ENCODE measurements at places on chromosomes 3 and 15.

GRCh38 chr15:41780266-41780665 lies 6.0 kb downstream of the MAPKBP1 start:
- DNase-seq = no peak

DNA sequence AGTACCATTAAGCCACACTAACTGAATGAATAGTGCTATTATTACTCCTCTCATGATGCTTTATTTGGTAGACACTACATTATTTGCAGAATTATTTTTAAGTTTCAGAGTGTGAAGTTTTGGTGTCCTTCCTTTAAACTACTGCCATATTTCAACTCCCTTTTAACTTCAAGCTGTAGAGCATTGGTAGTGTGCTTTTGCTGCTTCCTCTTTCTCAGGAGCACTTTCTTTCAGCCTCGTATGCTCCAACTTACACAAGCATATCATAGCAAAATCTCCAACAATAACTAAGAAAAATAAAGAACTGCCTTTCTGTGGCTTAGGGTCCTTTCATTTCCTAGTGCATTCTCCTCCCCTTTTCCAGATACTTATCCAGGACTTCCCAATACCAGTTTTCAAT lies 476.4 kb upstream of the AGTR1 start:
- no peak for DNase-seq

DNA sequence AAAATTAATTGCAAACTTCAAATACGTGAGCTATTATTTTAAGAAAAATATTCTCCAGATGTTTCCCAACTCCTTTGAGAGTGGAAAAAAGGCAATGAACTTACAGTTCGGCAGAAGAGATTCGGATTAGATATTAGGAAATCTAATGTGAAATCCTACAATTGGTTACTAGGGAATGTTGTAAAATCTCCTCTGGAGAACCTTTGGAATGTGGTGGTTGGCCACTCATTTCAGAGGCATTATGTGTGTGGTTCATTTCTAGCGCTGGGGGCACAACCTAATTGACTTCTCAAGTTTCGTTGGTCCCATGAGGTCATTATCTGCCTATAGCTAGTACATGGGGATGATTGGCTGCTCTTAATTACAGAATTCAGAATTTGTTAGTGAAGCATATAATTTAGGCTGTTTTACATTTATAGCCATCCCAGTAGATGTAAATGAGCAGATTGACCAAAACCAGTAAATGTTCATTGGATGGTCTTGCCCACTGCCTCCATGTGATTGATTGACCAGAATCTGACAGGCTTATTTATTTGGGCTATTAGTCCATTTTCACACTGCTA lies 34.6 kb upstream of the CMSS1 start:
- no peak for DNase-seq

GRCh38 chr3:23594894-23595670 lies 210.7 kb upstream of the UBE2E1 start:
- DNase-seq = no peak

DNA sequence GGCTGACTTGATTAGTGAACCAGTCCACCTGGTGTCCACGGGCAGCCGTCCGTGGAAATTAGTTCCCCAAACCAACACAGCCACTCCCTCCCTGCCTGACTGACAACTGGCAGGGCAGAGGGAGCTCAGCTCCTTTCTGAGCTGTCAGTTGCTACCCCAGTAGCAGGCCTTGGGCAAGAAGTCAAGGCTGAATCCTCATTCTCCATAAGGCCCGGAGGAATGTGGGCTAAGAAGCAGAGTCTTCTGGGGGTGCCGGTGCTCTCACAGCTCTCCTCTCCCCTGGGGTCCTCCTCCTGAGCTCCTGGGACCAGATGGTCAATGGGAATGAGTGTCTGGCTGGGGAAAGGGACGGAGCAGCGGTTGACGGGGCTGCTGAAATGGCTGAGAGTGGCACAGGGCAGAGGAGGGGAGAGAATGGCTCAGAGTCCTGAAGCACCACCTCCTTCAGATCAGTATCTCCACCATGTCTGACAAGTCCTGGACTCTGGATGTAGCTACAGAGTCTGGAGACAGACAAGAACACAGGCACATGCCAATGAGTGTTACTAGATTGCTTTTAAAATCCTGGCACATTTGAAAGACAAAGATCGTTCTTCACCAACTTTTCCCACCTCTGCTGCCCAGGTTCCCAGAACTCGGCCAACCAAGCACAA lies 16.9 kb downstream of the AMOTL2 start:
- DNase-seq = peak; percentile 14

- DNase-seq = no peak
Measured at GRCh38 chr3:57598765-57599360, 1.7 kb upstream of the ARF4 start.

- no peak for DNase-seq
Measured at GRCh38 chr3:48296699-48297098, 36.8 kb downstream of the SPINK8 start.

DNA sequence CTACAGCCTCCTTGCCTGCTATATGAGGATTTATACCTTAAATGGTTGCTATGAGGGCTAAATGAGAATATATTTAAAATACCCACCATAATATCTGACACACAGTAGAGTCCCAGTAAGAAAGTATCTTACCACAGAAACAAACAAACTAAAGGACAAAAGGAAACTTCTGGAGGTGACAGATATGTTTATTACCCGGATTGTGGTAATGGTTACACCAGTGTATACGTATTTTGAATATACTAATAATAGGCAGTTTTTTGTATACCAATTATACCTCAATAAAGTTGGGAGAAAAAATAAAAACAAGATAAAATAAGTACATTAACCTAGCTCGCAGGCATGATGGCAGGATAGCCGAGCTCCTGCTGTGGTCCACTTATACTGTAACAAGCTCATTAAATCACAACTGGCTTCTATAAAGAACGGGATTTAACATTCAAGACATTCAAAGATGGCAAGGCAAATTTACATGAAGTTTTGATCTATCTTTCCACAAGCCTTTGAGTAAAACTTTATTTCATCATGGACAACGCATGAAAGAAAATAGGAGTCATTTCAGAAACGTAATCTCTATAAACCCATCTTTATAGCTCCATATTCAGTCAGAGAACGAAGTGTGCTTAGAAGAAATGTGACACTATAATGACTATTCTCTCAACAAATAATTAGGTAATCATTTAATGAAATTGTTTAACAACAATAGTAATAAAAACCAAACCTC lies 1.5 kb downstream of the RPN1 start:
- DNase-seq = no peak

DNA sequence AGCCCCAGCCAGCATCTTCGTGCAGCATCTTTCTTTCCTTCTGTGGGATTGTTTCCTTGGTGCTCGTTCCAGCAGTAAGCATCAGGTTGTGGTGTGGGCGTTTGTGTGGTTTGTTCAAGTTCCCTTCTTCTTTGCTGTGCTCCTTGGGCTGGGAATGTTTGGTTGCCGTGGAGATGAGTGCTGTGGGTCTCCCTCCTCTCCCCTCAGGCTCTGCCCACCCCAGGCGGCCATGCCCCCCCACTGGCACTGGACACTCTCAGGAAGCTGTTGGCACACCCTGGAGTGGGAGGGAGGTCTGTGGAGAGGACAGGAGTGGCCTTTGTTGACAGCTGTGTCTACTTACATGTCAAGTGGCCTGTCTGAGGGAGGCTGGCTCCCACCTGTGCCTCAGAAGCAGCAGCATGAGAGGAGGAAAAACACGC lies 46.5 kb upstream of the SACM1L start:
- no peak for DNase-seq

- DNase-seq = no peak
Measured at GRCh38 chr3:138850151-138850550, 15.4 kb upstream of the PIK3CB start.

DNA sequence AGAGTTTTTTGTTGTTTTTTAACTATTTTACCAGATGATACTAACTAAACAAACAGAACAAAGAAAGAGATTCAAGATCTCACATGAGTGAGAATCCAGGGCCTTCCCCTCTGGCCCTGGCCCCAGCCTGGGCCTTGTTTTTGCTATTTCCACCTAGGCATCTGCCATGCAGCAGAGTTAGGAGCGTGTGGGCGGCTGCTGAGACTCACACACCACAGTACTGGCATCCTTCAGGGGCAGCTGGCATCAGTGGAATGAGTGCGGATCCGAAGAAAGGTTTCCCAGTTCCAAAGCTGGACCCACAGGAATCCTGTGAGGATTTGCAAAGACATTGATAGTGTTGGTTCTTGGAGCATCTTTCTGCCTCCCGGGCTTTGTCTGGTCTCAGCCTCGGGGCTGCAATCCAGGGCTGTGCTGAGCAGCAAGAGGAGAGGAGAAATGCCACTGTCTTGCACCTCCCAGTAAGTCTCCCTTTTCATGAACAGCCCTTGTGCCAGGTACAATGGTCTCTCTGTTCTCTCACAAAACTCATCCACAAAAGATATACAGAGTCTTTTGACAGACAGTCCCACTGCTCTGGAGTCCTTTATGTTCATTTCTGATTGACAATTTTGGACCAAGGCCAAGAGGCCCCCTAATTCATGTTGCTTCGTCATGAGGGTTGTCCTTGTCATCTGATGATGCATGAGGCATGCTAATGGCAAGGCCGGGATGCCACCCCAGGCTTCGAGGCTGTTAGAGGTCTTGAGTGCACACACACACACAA lies 46.6 kb downstream of the APH1B start:
- DNase-seq = no peak

- no peak for DNase-seq
Measured at GRCh38 chr3:107264888-107265287, 112.4 kb upstream of the CCDC54 start.

- DNase-seq = no peak
Measured at GRCh38 chr15:64858021-64858575, 16.4 kb downstream of the PLEKHO2 start.

GRCh38 chr3:127556565-127556964 lies 34.0 kb downstream of the TPRA1 start:
- DNase-seq = no peak

- peak; percentile 61 for DNase-seq
Measured at GRCh38 chr3:146161663-146162002, 649 bp upstream of the PLOD2 start.

GRCh38 chr3:15804553-15805095 lies 6.8 kb upstream of the ANKRD28 start:
- no peak for DNase-seq

DNA sequence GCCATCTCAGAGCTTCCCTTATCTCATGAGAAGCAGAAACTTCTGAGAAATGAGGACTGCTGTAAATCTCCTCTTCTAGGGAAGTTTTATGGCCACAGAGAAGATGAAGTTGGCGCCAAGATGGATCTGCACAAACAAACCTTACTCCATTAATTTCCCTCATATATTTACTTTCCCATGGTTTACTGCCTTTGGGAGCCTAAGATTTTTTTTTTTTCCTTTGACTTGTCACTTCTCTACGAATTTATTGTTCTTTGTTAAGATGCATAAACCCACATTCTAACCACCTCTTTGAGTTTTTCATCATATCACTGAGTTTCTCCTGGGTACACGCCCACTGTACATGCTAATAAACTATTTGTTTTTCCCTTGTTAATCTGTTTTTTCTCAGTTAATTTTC lies 21.5 kb upstream of the NPTN start:
- DNase-seq = no peak

DNA sequence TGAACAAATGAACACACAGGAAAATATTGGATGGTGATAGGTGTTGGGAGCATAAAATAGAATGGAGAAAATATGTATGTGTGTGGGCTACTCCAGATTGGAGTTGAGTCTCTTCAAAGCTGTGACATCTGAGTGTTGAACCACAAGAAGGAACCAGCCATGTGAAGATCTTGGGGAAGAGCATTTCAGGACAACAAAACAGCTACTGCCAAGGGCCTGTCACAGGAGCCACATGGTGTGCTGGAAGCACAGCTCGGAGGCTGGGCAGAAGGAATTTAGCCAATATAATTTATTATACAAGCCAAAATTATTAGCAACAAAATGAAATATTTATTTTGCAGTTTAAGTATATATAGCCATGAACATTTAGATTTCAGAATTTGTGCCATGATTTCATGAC lies 108.3 kb upstream of the FGF7 start:
- DNase-seq = no peak

DNA sequence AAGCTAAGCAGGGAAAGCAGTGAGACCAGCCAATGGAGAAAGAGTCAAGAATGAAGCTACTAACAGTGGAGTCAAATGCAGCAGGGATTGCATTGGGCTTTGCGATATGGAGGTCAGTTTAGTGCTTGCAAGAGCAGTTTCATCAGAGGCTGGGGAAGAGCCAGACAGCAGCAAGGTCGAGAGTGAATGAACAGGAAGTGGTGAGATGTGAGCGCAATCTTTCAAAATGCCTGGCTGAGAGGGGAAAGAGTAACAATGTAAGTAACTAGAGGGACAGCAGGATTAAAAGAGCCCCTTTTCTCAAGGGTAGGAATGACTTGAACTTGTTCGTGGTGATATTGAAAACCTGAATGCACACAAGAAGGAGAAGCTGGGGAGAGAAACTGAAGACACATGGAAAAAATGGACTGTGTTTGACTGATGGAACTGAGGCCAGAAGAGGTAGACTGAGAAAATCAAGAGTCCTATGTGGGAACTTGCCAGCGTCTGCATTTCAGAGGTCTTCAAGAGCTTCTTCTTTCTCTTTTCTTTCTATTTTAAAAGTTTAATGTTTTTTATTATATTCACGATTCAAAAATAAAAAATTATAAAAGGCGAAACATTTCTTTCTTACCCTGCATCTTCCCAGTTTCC lies 30.6 kb upstream of the GPR160 start:
- no peak for DNase-seq

- no peak for DNase-seq
Measured at GRCh38 chr3:67437789-67438188, 216.6 kb downstream of the SUCLG2 start.

GRCh38 chr15:41180206-41180789 lies 50.3 kb downstream of the EXD1 start:
- no peak for DNase-seq

DNA sequence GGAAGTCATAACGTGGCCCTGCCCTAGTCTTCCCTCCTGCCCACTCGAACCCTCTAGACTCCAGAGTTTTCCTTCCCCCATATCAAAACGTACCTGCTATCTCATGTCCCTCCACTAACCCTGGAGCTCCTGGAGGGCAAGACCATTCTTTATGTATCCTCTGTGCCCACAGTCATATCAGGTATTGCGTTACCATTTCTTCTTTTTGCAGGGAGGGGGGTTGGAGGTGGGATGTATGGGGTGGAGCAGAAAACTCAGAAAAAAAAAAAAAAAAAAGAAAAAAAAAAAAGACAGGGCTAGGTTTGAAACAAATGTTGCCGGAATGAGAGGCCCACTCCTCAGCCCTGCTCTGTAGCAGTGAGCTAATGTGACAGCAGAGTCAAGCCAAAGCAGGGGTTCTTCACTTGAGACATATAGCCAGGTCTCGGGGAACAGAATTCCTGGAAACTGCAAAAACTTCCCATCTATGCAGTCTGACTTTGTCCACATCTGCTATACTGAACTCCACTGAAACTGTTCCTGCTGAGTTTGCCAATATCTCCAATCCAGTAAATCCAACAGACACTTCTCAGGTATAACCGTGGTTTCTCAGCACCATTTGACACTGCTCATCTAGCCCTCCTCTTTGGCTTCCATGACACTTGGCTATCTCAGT lies 31.1 kb downstream of the PARP16 start:
- no peak for DNase-seq

DNA sequence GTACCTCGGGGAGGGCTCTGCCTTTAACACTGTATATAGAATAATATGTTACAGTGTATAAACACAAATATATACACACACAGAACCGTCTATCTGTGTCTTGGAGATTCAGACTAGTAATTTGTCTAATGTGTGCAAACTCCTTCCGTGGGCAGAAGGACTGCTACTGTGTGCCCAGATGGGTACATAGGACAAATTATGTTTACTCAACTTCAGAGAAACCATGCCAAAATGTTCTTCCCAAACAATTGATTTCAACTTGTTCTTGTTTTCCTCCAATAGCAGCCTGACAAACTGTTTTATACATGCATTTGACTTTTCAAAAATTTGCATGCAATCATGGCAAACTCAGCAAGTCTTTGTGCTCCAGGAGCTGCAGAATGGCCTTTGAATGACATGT lies 97.5 kb downstream of the FRMD5 start:
- DNase-seq = no peak

All from ovary (tissue), 10 donors.